ENCODE measurements at places on chromosomes 2 and 18. TPM values are rescaled to one million over a fixed set of nuclear protein-coding genes. Genes with fewer than 3 reads are reported as not detected.

DNA sequence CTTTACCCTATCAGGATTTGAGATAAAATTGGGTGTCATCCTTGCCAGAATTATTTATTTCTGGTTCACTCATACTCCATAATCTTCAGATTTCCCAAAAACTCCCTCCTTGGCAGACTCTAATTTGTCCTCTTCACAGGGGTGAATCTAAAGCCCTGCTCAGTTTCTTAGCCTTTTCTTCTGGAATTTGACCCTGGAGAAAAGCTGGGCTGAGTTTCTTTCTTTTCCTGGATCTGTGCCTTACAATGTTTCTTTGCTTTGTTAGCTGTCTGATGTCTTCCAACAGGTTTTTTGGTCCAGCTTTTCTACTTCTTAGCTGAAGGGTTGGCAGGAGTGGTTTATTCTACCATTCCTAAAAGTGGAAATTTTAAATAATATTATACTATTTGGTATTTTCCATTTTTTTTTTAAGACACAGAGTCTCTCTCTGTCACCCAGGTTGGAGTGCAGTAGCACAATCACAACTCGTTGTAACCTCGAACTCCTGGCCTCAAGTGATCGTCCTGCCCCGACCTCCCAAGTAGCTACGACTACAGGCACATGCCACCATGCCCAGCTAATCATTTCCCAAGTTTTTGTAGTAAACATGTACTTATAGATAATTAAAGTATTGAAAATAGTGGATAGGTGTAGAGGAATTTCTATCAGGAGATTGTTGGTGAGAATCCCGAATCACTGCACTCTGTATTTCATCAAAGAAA, 138.4 kb upstream of the TWIST2 start:
- DNase-seq: no peak

DNA sequence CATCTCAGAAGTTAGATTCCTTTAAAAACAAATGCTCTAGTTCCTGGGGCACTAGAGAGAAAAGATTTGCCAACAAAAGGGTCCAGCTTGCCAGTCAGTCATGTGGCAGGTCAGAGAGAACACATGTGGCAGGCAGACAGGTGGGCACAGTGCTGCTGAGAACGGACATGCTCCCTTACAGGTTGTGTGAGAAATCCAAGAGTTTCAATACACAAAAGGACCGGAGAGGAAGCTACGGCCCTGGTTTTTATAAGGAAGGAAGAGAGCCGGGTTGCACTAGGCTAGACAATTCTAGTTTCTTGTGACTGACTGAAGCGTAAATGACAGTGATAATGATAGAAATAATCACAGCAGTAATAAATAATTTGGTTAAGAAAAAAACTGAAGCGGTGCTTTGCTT, 18.3 kb downstream of the CDC42EP3 start:
- no peak for DNase-seq

The GMCL1 gene
- 20.6 TPM for total RNA-seq

The MDH1B gene
- 0.74 TPM for total RNA-seq

GRCh38 chr2:98806236-98806697, 75.3 kb upstream of the MGAT4A start:
- no peak for DNase-seq

- no peak for DNase-seq
Observed at GRCh38 chr18:36665952-36666351, 162.8 kb downstream of the TPGS2 start.

DNA sequence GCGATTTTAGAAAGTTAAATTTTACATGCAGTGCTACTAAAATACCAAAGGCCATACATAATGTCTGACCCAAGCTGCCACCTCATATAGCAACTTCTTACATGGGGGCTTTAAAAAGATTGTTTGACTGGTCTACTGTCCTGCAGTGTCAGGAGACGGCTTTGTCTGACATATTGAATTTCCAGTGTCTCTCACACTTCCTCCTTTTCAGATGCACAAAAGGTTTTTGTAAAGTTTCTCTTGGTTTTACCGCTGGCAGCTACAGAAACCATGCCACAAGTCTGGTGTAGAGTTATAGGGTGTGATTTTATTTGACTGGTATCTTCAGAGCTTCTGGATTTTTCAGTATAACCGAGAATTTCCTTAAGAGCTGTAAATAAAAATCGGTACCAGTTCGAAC, 1.1 kb upstream of the ASAP2 start:
- DNase-seq: no peak

DNA sequence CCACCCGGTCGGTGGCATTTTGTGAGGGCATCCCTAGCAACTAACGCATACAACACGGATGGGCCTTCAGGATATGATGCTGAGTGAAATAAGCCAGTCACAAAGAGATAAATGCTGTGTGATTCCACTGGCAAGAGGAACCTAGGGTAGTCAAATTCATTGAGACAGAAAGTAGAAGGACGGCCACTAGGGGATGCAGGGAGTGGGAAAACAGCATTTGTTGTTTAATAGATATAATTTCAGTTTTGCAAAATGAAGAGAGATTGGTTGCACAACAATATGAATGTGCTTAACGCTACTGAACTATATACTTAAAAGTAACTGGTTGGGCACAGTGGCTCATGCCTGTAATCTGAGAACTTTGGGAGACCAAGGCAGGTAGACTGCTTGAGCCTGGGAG, 112.9 kb downstream of the AFF3 start:
- no peak for DNase-seq

DNA sequence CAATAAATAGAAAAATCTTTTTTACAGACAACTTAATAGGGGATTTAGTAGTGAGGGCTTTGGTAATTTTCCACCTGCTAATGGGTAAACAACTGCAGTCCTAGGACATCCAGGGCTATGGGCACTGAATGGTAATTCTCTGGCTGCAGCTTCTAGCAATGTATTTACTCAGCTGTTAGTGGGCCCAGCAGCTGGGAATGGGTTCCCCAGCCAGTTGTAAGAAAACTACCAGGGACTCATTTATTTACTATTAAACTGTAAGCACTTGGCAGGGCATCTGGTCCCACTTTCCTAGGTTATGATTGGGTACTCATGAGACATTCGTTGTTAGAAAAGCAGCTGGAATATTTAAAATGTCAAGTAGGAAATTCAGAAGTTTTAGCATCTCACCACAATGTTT, 363.8 kb upstream of the TRIB2 start:
- DNase-seq: no peak

DNA sequence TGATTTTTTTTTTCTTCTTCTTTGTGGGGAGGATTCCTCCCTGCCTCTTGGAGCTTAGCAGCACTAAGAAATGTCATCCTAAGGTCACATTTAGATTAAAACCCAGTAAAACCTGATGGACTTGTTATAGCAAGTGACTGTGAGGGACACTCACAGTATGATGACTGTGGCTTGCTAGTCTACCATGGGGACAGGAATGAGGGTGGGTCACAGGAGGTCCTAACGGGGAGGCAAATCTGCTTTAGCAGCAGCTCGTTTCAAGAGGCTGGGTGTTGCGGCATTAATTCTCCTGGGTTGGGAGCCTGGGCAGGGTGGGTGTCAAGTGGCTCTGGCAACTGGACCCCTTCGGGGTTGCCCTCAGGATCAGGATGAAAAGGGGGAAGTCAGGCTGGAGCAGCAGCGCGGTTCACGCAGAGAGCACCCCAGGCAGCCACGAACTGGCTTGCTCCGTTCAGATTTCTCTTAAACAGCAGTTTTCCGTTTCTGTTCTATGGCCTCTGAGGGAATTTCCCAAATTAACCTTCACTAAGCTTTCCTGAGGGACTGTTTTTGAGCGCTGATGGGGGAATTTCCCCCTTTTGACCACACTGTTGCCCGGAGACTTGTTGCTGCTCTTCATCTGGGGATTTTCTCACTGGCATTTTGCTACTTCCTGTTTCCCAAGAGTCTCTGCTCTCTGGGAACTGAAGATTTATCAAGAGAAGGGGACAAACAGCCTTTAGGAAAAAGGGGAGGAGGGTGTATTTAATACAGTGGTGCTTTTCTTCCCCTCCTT, 59.8 kb upstream of the PELI1 start:
- DNase-seq: peak; percentile 69

The RBFA gene
- total RNA-seq: 31.8 TPM

GRCh38 chr18:27985832-27986231, 191.1 kb downstream of the CDH2 start:
- no peak for DNase-seq

DNA sequence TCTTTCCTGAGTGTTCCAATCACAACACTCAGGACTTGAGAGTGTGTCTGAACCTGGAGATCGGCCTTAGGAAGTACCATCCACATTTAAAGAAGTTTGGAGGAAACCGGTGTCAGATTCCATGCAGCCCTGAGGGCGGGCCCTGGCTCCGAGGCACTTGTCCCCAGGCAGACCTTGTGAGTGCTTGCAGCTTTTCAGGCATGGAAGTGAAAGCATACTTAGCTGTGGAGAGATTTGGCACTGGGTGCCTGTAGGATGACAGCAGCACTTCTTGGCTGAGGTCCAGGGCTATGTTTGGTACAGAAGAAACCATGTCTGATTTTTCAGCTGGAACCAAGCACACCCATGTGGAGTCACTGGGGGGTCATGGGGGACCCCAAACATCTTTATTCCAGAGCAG, 230.8 kb downstream of the SEPTIN10 start:
- no peak for DNase-seq

- no peak for DNase-seq
Observed at GRCh38 chr2:191483117-191483516, 194.8 kb upstream of the NABP1 start.

GRCh38 chr2:242032780-242033656, 163.5 kb downstream of the RTP5 start:
- DNase-seq: no peak

DNA sequence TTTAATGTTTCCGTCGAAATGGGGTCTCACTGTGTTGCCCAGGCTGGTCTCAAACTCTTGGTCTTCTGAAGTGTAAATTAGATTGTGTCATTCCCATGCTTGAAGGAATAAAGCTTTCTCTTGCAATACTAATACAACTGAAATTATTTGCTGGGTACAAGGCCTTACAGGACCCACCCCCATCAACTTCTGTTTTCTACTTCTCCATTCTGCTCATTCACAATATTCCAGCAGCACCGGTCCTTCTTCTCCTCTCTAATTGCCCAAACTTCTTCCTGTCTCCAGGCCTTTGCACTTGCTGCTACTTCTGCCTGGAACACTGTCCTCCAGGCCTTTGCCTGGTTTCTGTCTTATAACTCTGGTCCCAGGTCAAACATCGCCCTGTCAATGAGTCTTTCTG, 73.8 kb downstream of the APOB start:
- no peak for DNase-seq

Measured in activated CD4-positive, alpha-beta memory T cell treated with anti-CD3 and anti-CD28 coated beads for 36 hours (primary cell).